ENCODE measurements at places on chromosomes 5 and 9. TPM values are rescaled to one million over a fixed set of nuclear protein-coding genes. Genes with fewer than 3 reads are reported as not detected.

SAPCD2 gene
- total RNA-seq: 13.7 TPM

HNRNPA0 gene
- total RNA-seq: 33.1 TPM

GABRA6 gene
- total RNA-seq: not detected

PIP5KL1 gene
- 1.7 TPM for total RNA-seq

PCDHGA10 gene
- total RNA-seq: not detected

LOX gene
- not detected for total RNA-seq

COL27A1 gene
- total RNA-seq: 9.7 TPM

GRCh38 chr5:59835800-59836199 is 57.7 kb downstream of the PDE4D start:
- H3K4me3 ChIP-seq: no peak overlapping the region
- H3K27ac ChIP-seq: no peak overlapping the region
- H3K4me1 ChIP-seq: no peaks in the 10 kb centered on the region
- H3K27me3 ChIP-seq: peaks cover 8% of the 10 kb centered on the region

DNA sequence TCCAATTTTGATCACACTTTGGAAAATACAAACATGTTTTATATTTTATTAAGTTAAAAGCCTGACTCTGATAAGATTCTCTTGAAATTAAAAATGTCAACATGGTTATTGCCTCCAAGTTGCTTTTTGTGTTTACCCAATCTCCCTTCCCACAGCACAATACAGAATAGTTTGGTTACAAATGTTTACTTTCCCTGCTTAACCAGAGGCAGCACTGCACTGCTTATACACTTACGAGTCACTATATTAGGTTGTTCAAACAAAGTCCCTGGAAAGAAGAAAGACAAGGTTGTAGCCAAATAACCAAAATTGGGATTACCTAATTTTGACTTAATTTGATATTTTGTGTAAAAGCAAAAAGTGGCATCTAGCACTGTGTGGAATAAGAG is 25.9 kb downstream of the SRFBP1 start:
- H3K27ac ChIP-seq: no peak overlapping the region
- H3K36me3 ChIP-seq: peaks cover 41% of the 10 kb centered on the region
- H3K4me1 ChIP-seq: peaks cover 18% of the 10 kb centered on the region
- H3K4me3 ChIP-seq: no peak overlapping the region

DNA sequence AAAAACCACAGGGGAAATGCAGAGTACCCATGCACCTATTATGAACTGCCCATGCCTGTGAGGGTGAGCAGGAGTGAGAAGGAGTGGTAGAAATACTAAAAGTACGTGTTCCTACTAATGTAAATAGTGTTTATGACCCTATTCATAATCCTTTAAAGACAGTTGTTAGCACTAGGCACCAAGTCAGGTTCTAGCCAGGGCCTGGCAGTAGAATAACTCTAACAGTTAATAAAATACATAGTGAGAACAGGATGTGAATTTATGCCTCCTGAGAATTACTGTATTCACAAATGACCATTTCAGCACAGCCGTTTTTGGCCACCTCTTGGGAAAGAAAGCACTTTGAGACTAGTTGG is 103.2 kb upstream of the TARS1 start:
- no peaks in the 10 kb centered on the region for H3K4me1 ChIP-seq
- no peak for DNase-seq
- no peak overlapping the region for H3K4me3 ChIP-seq

DNA sequence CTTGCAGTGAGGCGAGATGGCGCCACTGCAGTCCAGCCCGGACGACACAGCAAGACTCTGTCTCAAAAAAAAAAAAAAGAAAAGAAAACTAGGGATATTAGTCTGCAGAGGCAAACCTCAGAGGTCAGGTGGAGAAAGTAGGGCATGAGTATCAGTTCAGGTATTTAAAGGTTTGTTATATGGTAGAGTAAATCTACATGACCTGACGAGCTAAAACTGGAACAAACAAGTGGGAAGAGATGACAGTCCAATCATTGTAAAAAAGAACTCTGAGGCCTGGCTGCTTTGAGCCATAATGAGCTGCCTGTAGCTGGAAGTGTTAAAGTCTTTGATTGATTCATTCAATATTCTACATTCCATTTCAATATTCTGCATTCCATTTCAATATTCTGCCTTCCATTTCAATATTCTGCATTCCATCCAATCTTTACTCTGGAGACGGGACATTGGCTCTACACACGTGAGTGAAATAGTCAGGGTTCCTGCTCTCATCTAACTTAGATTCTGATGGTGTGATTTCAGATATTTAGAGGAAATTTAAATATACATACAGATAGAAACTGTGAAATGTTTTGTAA is 28.9 kb upstream of the GRAMD2B start:
- no peak for DNase-seq
- H3K27ac ChIP-seq: no peak overlapping the region
- no peaks in the 10 kb centered on the region for H3K4me1 ChIP-seq

- no peak overlapping the region for H3K4me3 ChIP-seq
- peak; percentile 81 for DNase-seq
- peaks cover 16% of the 10 kb centered on the region for H3K4me1 ChIP-seq
- no peaks in the 10 kb centered on the region for H3K27me3 ChIP-seq
Observed at GRCh38 chr5:107486489-107486888, 184.2 kb downstream of the EFNA5 start.

DNA sequence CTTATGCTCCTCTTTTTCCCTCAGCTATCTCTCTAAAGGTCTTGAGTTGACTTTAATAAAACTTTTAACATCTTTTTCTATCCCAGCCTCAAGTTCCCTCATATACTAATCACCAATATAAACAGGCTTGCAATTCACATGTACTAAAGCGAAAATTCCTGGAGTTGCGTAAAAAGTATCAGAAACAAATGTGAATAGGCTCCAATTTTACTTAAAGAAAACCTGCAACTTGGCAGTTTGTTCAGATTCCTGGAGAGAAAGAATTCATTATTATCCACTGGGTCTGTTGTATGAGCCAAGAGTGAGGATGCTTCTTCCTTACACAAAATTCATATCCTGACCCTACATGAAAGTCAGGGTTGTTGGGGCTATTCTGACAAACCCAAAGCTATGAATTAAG is 384.2 kb downstream of the DTWD2 start:
- no peak overlapping the region for H3K27ac ChIP-seq
- H3K4me3 ChIP-seq: no peak overlapping the region
- no peaks in the 10 kb centered on the region for H3K27me3 ChIP-seq
- no peaks in the 10 kb centered on the region for H3K4me1 ChIP-seq
- no peaks in the 10 kb centered on the region for H3K36me3 ChIP-seq
- DNase-seq: no peak

DNA sequence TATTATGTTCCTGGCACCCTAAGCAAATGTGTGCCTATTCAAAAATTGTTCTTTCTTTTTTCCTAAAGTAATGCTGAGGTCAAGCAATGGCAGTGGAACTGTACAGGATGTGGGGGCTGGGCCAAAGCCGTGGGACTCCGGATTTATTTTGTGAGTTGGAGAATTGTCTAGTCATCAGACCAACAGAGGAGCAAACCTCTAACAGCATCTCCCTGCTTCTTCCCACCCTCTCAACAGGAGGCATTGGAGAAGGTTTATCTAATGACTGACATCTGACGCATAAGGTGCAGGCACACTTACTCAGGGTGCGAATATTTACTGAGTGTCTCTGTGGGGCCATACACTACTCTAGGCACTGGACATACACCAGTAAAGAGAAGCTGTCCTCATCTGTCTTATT is 38.6 kb downstream of the MARCHF11 start:
- H3K27ac ChIP-seq: no peak overlapping the region
- no peak for DNase-seq
- H3K27me3 ChIP-seq: peaks cover 2% of the 10 kb centered on the region
- no peaks in the 10 kb centered on the region for H3K4me1 ChIP-seq
- H3K36me3 ChIP-seq: no peaks in the 10 kb centered on the region
- no peak overlapping the region for H3K4me3 ChIP-seq

- no peaks in the 10 kb centered on the region for H3K36me3 ChIP-seq
- H3K27ac ChIP-seq: no peak overlapping the region
- no peak overlapping the region for H3K4me3 ChIP-seq
- no peak for DNase-seq
- H3K27me3 ChIP-seq: no peaks in the 10 kb centered on the region
- no peaks in the 10 kb centered on the region for H3K4me1 ChIP-seq
Observed at GRCh38 chr5:67536866-67537265, 340.3 kb upstream of the CD180 start.

GRCh38 chr5:175610381-175610780 is 47.5 kb upstream of the HRH2 start:
- no peak overlapping the region for H3K27ac ChIP-seq
- H3K4me1 ChIP-seq: peaks cover 16% of the 10 kb centered on the region
- H3K27me3 ChIP-seq: no peaks in the 10 kb centered on the region
- H3K4me3 ChIP-seq: no peak overlapping the region
- no peaks in the 10 kb centered on the region for H3K36me3 ChIP-seq
